ENCODE measurements at places on chromosomes 1 and 21. TPM values are rescaled to one million over a fixed set of nuclear protein-coding genes. Genes with fewer than 3 reads are reported as not detected.

GRCh38 chr1:37423810-37424209 is 50.6 kb upstream of the ZC3H12A start:
- DNase-seq: no peak
- H3K27ac ChIP-seq: no peak overlapping the region
- H3K4me1 ChIP-seq: no peaks in the 10 kb centered on the region
- no peak overlapping the region for H3K4me3 ChIP-seq

DNA sequence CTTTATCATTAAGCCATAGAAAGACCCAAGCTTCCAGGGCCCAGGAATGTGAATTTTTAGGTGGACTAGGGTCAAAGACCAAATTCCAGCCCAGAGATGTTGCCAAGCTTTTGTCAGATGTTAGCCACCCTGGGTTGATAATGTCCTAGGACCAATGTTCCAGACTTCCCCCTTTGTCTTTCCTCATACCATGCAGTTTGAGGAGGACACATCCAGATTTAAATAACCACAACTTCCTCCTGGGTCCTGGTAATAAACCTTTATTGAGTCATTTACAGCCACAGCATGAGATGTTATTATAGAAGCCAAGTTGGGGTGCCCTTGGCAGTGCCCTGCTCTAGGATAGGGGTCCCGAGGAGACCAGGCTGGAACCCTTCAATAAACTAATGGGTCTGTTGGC is 5.9 kb downstream of the TNR start:
- no peaks in the 10 kb centered on the region for H3K4me1 ChIP-seq
- no peak overlapping the region for H3K4me3 ChIP-seq
- H3K36me3 ChIP-seq: no peaks in the 10 kb centered on the region
- H3K27ac ChIP-seq: no peak overlapping the region
- H3K27me3 ChIP-seq: peaks cover 17% of the 10 kb centered on the region
- DNase-seq: no peak

DNA sequence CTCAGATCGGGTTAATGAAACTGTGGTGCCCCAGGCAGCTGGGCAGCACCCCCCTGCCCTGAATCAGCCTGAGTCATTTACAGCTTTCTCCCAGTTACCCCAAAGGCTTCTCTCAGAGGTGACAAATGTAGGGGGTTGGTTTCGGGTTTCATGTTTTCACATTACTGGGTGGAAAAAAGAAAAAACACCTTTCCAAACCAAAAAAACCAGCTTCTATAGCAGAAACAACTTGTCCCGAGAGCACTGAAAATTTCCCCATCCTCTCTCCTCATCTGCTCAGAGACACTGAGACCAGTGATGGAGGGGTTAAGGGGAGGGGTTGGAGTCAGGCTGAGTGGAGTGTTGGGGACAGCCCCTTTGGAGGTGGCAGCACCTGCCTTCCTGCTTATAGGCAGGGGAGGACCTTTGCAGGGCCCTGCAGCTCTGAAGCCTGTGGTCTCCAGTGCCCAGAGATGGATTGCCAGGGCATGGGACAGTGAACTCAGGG is 15.6 kb downstream of the UTP11 start:
- H3K4me1 ChIP-seq: peaks cover 14% of the 10 kb centered on the region
- H3K27me3 ChIP-seq: no peaks in the 10 kb centered on the region
- H3K4me3 ChIP-seq: no peak overlapping the region
- no peak for DNase-seq

DNA sequence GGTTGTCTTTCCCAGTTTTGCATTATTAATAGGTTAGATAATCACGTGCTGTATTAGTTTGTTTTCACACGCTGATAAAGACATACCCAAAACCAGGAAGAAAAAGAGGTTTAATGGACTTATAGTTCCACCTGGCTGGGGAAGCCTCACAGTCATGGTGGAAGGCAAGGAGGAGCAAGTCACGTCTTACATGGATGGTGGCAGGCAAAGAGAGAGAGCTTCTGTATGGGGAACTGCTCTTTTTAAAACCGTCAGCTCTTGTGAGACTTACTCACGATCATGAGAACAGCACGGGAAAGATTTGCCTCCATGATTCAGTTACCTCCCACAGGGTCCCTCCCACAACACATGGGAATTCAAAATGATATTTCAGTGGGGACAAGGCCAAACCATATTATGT is 2.3 kb upstream of the VCAM1 start:
- H3K4me1 ChIP-seq: no peaks in the 10 kb centered on the region
- no peaks in the 10 kb centered on the region for H3K27me3 ChIP-seq
- H3K4me3 ChIP-seq: no peak overlapping the region

GRCh38 chr1:184843732-184844495 is 89.3 kb upstream of the EDEM3 start:
- no peaks in the 10 kb centered on the region for H3K36me3 ChIP-seq
- no peak overlapping the region for H3K4me3 ChIP-seq
- H3K4me1 ChIP-seq: peaks cover under 1% of the 10 kb centered on the region
- no peak overlapping the region for H3K27ac ChIP-seq
- H3K27me3 ChIP-seq: no peaks in the 10 kb centered on the region
- DNase-seq: peak; percentile 28

- no peak for DNase-seq
- H3K4me3 ChIP-seq: no peak overlapping the region
- H3K36me3 ChIP-seq: no peaks in the 10 kb centered on the region
- no peaks in the 10 kb centered on the region for H3K27me3 ChIP-seq
- H3K27ac ChIP-seq: no peak overlapping the region
Measured at GRCh38 chr1:194809215-194809614, 1622.8 kb upstream of the B3GALT2 start.

GRCh38 chr1:199163670-199164069 is 524.8 kb downstream of the PTPRC start:
- no peak overlapping the region for H3K27ac ChIP-seq
- DNase-seq: no peak
- H3K36me3 ChIP-seq: no peaks in the 10 kb centered on the region
- H3K27me3 ChIP-seq: no peaks in the 10 kb centered on the region
- H3K4me3 ChIP-seq: no peak overlapping the region
- H3K4me1 ChIP-seq: no peaks in the 10 kb centered on the region

DNA sequence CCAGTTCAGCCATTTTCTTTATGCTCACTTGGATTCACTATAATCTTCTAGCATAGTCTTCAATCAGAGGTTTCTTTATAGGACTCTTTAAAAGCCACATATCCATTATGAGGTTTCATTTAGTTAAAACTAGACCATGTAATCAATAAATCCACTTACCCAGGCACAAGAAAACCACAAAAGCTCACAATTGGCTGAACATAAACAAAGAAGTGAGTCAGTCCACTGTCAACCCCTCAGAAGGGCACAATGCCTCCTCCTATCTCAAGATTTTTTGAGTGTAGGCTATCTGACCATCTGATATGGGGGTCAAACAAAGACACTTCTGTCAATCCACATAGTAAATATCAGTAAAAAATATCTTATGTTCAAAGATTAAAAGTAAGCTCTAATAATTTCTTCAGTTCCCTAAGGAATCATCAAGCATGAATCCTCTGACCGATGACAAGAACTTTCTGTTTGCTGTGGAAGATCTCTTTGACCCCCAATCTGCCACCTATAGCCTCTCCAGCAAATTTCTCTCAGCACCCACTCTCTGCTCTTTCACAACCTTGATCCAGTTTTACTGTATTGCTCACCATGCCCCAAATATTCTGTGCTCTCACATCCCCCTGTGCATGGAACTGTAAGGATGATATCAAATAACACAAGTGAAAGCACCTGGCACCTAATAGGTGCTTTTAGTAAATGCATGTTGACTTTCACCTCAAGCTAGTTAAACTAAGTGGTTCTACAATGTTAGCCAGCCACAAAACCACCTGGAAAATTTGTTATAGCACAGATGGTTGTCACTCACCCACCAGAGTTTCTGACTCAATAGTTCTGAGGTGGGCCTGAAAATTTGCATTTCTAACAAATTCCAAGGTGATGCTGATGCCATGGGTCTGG is 16.7 kb downstream of the RAB3B start:
- H3K36me3 ChIP-seq: no peaks in the 10 kb centered on the region
- H3K27me3 ChIP-seq: no peaks in the 10 kb centered on the region
- no peak overlapping the region for H3K4me3 ChIP-seq
- DNase-seq: no peak
- no peak overlapping the region for H3K27ac ChIP-seq

DNA sequence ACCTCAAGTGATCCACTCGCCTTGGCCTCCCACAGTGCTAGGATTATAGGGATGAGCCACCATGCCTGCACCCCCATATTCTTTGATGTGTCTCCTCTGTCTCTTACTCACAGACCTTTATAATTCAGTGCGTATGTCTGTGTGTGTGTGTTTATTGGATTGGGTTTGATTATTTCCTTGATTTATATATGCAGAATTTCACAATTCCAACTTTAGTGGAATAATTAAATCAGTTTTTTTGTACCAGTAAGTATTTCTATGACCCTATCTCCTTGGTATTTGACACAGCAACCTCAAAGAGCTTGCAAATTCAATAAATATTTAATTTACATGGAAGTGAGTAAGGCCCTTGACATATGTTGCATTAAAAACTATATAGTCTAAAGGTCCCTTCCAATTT is 333.9 kb upstream of the ADAMTS5 start:
- no peaks in the 10 kb centered on the region for H3K4me1 ChIP-seq
- H3K27me3 ChIP-seq: no peaks in the 10 kb centered on the region
- H3K36me3 ChIP-seq: no peaks in the 10 kb centered on the region
- H3K4me3 ChIP-seq: no peak overlapping the region
- DNase-seq: no peak

DNA sequence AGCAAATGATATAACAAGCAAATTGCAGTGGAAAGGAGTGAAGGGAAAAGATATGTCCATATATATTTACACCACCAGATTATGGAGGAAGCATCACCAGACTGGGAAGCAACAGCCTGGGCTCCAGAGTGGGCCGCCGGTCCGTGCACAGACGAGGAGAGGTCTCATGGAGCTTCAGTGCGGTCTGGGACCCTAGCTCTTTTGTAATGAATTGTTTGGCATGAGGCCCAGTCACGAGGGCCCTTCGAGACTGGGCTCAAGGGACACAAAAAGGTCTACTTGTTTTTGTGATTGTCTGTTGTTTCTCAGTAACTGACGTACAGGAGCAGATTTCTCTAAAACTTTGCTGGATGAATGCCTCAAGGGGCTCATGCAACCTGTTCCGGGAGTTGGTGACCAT is 12.9 kb upstream of the STUM start:
- H3K36me3 ChIP-seq: no peaks in the 10 kb centered on the region
- DNase-seq: no peak
- no peak overlapping the region for H3K27ac ChIP-seq
- H3K27me3 ChIP-seq: peaks cover 2% of the 10 kb centered on the region
- no peaks in the 10 kb centered on the region for H3K4me1 ChIP-seq
- no peak overlapping the region for H3K4me3 ChIP-seq

DNA sequence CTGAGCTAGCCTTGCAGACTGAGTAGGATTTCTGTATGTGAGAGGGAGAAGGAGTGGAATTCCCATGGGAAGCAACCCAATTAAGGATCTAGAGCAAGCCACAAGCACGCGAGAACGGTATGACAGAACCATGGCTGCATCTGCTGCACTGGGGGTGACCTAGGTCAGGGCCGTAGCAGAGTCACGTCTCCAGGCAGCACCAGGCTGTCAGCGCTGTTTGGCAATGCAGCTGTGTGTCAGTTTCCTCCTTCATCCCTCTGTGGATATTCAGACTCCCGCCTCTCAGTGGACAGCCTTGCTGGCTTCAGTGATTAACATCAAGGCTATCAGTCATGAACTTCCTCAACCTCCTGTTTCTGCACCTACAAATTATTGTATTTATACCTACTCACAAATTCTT is 118.1 kb upstream of the PPP2R5A start:
- no peak overlapping the region for H3K27ac ChIP-seq
- H3K4me1 ChIP-seq: peaks cover 8% of the 10 kb centered on the region
- no peaks in the 10 kb centered on the region for H3K27me3 ChIP-seq
- DNase-seq: peak; percentile 57
- no peaks in the 10 kb centered on the region for H3K36me3 ChIP-seq

- no peaks in the 10 kb centered on the region for H3K27me3 ChIP-seq
- no peak for DNase-seq
- no peak overlapping the region for H3K27ac ChIP-seq
Measured at GRCh38 chr1:183870351-183871077, 65.6 kb downstream of the RGL1 start.

- peaks cover 6% of the 10 kb centered on the region for H3K36me3 ChIP-seq
Measured at GRCh38 chr1:86708920-86709319, 4.5 kb downstream of the SH3GLB1 start.

DNA sequence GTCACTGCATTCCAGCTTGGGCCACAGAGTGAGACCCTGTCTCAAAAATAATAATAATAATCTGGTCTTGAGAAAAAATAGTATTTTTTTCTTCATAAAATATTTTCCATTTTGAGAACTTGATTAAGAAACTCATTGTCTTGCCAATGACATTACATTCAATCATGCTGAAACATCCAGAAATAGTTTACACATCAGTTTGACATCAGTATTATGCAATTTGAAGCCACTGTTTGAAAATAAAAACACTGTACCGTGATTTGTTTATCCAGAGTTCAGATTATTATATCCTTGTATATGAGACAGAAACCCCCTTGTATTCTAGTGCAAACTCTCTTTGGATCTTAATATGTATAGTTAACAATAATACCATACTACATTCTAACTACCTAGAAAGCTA is 6.9 kb downstream of the FMO2 start:
- no peak for DNase-seq
- no peaks in the 10 kb centered on the region for H3K4me1 ChIP-seq
- no peaks in the 10 kb centered on the region for H3K27me3 ChIP-seq
- no peak overlapping the region for H3K27ac ChIP-seq
- no peaks in the 10 kb centered on the region for H3K36me3 ChIP-seq

DNA sequence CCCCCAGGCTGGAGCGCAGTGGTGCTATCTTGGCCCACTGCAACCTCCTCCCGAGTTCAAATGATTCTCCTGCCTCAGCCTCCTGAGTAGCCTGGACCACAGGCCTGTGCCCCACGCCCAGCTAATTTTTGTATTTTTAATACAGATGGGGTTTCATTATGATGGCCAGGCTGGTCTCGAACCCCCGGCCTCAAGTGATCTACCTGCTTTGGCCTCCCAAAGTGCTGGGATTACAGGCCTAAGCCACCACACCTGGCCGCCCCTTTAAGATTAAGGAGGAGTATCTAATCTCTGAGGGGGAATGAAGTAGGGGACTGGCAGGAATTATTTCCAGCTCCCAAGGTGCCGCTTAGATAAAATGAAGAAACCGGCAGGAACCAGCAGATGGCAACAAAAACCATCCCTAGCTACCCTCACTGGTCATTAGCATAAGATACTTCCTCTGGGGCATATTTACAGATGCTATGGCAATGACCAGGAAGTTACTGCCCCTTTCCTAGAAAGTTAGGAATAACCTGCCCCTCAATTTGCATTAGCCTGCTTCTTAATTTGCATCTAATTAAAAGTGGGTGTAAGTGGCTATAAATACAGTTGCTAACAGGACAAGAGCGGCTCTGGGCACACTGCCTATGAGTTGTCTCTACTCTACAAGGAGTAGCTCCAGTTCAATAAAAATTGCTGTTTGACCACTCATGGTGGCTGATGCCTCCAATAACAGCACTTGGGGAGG is 7.1 kb upstream of the NSUN4 start:
- peak; percentile 76 for DNase-seq
- H3K4me1 ChIP-seq: peaks cover 8% of the 10 kb centered on the region
- H3K27me3 ChIP-seq: no peaks in the 10 kb centered on the region
- H3K36me3 ChIP-seq: no peaks in the 10 kb centered on the region
- H3K4me3 ChIP-seq: no peak overlapping the region
- no peak overlapping the region for H3K27ac ChIP-seq

Gene NPPB
- polyA plus RNA-seq: not detected

Gene SLAMF6
- polyA plus RNA-seq: 0.25 TPM

Gene TIE1
- 0.16 TPM for polyA plus RNA-seq

Gene FAAH
- 11.5 TPM for polyA plus RNA-seq

Gene LRRC3
- polyA plus RNA-seq: 0.30 TPM

Gene AKR7A3
- polyA plus RNA-seq: not detected

Measured in CD14-positive monocyte (primary cell).